Skeletal muscle tissue (tissue), 5 donors: ENCODE measurements at places on chromosomes 2 and 18. TPM values are rescaled to one million over a fixed set of nuclear protein-coding genes. Genes with fewer than 3 reads are reported as not detected.

Gene SIX3
- not detected for total RNA-seq

Gene OSBPL6
- total RNA-seq: 2.1 TPM

Gene RBM43
- 6.3 TPM for total RNA-seq

Gene HMSD
- total RNA-seq: not detected

Gene TEKT4
- total RNA-seq: under 0.01 TPM

Gene EIF2B4
- total RNA-seq: 18.3 TPM

Gene RTP5
- total RNA-seq: not detected

Gene CD207
- under 0.01 TPM for total RNA-seq

Gene RND3
- total RNA-seq: 44.4 TPM

Gene CFC1
- total RNA-seq: not detected

Gene WDR43
- total RNA-seq: 39.1 TPM

Gene DSG3
- total RNA-seq: not detected

Gene TSN
- total RNA-seq: 54.3 TPM

Gene IL36A
- total RNA-seq: not detected

Gene SCN1A
- total RNA-seq: under 0.01 TPM

Gene SRD5A2
- total RNA-seq: not detected

Gene RAB17
- total RNA-seq: 1.0 TPM

Gene DPYSL5
- 3.7 TPM for total RNA-seq

Gene MAP3K19
- not detected for total RNA-seq

Gene LRRTM1
- total RNA-seq: under 0.01 TPM

Gene CRYGA
- not detected for total RNA-seq

Gene LAMA3
- 8.4 TPM for total RNA-seq

Gene CYP27A1
- total RNA-seq: 17.7 TPM

Gene IL36RN
- not detected for total RNA-seq

Gene NPAS2
- 7.8 TPM for total RNA-seq

Gene FAM110C
- under 0.01 TPM for total RNA-seq
